HuH-7 (cell line): ENCODE measurements at places on chromosomes 2 and 18.
A peak's percentile ranks its signal among the peaks of the same experiment; 100 is the strongest.

GRCh38 chr2:237257471-237257951 is 156.5 kb downstream of the COL6A3 start:
- DNase-seq: no peak

- peak; percentile 52 for DNase-seq
Observed at GRCh38 chr2:54176577-54176976, 61.2 kb downstream of the ACYP2 start.

DNA sequence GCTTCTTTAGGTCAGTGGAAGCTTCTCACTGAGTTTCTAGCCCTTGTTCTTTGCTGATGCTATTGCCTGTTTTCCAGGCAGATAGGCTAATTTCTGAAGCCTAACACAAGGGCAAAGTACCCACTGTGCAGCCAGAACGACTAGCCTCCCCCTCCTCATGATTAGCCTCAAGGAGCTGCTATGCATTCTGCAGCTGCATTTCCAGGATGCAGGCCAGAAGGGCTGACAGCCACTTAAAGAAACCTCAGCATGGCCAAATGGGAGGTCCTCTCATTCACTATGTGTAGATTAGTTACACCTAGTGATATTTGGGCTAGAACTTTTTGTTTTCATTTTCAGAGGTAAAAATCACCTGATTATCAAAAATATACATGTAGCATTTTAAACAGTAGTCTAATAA is 216.0 kb downstream of the RAD51AP2 start:
- DNase-seq: no peak

DNA sequence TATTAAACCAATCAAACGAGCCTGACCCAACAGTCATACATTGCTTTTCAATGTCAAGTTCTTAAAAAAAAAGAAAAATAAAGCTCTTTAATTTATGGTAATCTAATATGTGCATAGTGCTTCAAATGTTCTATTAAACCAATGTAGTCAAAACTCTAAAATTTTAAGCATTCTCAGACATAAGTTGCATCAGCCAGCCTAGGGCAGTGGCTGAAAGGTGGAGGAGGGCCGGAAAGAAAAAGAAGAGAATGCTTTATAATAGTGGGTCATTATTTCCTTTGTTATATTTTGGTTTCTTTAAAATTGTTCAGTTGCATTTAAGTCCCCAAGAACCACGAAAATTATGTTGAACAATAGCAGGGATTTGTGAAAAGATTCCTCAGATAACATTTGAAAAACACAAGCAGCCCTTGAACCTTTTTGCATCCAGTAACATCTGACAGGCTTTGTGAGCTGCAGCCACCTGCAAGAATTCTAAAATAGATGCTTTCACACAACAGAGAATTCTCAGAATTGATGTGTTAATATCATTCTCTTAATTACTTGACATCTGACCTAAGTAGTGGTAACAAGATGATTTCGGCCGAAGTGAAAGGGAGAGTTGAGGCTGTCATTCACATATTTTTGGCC is 252.1 kb downstream of the CDCA7 start:
- DNase-seq: no peak

DNA sequence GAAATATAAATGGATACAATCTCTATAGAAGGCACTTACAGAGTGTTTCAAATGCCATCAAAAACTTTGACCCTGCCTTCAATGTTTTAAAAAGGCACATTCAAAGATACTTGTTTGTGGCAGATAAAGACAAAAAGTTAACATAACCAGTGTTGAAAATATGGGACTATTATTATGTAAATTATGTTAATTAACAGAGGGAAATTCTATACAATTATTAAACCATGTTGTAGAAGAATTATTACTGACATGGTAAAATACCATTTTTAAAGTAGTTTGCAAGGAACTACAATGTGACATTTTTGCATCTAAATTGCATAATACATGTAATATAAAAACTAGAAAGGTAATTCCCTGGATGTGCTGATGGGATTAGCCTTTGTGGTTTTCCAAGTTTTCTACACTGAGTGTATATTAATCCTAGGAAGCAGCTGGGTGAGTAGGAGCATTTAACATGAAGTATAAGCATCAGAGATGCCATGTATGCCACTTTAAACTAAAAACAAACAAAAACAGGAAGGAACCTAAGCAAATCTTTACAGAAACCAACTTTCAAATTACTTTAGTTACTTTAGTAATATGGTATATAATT is 21.7 kb downstream of the MIB1 start:
- no peak for DNase-seq

DNA sequence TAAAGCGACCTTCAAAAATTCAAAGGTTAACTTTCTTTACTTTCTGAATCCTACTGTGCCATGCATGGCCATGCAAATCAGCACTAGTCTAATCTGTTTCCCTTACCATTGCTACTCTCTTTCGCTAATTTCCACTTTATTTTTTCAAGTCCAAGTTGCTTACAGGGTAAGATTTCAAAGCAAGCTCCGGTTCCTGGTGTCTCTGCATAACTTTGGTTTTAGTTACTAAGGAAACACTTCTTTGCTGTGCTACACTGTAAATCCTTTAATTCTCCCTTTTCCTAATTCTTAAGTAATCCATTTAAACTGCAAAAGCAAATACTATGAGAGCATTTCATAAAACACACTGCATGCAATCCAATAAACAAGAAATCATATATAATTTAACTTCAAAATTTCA is 383.5 kb upstream of the LYPD1 start:
- DNase-seq: no peak

GRCh38 chr18:39039813-39040212 is 1474.2 kb upstream of the CELF4 start:
- no peak for DNase-seq

DNA sequence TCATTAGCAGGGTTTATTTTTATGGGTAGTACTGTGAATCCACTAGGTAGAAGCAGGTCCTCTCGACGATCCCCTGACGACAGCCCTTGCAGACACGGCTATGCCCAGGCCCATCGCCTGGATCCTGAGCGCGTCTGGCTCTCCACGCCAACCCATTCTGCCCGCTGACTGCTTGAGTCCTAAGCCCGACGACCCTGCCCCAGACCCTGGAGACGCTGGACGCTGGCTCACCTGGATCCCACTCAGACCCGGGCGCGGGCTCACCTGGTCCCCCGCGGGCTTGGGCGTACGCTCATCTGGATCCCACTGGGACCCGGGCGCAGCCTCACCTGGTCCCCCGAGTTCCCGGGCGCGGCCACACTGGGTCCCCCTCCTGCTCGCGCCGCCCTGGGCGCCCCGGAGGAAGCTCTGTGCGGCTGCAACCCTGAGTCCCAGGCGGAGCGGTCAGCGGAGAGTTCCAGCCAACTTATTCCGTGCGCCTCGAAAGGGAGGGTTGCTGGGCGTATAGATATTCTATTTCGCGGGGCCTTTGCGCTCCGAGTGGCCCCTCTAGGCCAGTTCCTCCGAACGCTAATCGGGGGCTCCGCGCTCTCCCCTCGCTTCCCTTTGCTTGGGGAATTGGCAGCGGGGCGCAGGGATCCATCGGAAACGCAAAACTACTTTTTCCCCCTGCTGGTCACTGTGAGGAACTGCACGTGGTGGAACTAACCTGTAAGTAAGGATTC is 22.4 kb upstream of the RMP24 start:
- DNase-seq: peak; percentile 48

- no peak for DNase-seq
Observed at GRCh38 chr2:65370387-65371073, 61.9 kb downstream of the SPRED2 start.

DNA sequence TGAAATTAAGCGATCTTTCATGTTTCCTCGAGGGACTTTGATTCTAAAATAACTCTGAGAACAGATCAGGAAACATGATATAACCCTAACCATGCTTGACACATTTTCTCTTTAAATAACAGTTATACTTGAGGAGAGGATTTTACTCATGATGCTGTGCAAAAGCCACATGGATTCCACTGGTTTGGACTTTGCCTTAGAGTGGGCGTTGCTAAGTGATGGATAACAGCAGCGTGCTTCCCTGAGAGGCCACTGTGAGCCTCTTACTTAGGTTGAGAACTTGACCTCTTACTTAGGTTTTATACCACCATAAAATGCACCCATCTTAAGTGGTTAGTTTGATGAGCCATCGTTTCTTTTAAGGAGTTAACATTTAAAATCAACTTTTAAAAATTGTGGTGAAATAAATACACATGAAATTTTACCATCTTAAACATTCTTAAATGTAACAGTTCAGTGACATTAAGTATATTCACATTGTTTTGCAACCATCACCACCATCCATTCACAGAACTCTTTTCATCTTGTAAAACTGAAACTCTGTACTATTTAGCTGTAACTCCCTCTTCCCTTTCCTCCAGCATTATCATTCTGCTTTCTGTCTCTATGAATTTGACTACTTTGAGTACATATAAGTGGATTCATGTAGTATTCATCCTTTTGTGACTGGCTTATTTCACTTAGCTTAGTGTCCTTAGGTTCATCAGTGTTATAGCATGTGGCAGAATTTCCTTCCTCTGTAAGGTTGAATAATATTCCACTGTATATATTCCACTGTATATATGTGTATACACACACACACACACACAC is 22.6 kb downstream of the ANXA4 start:
- DNase-seq: peak; percentile 36

- DNase-seq: no peak
Observed at GRCh38 chr2:174054926-174055325, 89.8 kb upstream of the SP3 start.

DNA sequence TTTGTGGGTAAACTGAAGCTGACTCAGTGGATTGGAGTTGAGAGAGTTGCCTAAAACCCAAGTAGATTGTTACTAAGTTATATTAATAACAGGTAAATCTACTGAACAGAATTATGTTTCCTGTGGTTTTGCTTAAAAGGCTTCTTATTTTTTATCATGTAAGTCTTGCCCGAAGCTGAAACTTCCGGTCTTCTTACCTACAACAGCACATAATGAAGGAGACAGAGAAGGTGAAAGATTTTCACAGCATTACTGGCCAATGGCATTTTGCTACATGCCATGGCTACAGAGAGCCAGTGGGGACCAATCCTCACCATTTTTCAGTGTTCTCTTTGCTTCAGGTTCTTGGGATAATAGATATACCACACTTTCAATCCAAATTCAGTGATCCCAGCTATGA is 220.0 kb downstream of the ERBB4 start:
- no peak for DNase-seq

- DNase-seq: no peak
Observed at GRCh38 chr2:9103663-9104277, 100.3 kb upstream of the MBOAT2 start.

DNA sequence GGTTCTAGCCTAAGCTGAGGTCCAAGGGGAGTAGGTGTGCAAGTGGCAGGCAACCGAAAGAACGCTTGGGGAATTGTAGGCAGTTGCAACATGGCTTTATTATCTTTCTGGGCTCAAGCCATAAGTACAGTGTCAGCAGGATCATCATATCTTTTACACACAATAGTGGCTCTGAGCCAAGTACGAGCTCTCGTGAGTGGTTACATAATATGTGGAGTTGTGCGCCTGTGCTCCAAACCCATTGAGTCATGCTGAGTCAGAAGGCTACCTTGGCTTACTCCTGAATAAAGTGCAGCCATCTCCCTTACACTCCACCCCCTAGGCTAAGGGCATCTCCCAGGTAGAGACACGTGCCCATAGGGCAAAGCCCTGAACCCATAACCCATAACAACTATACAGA is 233.9 kb downstream of the SATB2 start:
- no peak for DNase-seq

DNA sequence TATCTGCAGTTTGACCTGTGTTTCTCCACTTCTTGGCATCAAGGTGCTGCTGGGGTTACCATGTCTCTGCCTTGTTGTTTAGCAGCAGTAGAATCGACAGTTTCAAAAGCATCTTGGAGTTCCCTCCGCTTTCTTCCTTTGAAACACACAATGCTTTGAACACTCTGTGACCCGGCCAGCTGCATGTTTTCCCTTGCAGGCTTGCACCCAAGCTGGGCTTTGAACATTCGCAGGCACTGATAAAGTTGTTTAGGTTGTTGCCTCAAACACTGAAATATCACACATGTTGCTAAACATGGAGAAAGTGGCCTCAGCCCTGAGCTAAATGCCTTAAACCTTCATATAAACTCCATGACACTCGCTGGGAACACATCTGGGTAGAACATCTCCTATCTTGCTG is 251.7 kb downstream of the TSN start:
- no peak for DNase-seq

DNA sequence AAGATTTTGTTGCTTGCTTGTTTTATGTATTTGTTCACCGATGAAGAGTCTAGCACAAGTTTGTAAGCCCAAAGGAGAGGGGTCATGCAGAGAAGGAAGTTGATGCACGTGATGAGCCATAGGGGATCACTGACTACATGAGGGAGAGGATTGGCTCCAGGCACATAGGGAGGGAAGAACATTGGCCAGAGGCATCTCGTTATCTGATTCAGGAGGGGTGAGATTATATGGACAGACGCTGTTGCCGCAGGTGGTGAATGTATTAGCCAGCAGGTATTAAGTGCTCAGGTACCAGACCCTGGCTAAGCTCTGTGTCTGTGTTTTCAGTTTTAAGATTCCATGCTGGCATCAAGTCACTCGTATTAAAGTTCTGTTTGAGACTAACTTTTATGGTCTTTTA is 91.8 kb upstream of the CHST9 start:
- no peak for DNase-seq

DNA sequence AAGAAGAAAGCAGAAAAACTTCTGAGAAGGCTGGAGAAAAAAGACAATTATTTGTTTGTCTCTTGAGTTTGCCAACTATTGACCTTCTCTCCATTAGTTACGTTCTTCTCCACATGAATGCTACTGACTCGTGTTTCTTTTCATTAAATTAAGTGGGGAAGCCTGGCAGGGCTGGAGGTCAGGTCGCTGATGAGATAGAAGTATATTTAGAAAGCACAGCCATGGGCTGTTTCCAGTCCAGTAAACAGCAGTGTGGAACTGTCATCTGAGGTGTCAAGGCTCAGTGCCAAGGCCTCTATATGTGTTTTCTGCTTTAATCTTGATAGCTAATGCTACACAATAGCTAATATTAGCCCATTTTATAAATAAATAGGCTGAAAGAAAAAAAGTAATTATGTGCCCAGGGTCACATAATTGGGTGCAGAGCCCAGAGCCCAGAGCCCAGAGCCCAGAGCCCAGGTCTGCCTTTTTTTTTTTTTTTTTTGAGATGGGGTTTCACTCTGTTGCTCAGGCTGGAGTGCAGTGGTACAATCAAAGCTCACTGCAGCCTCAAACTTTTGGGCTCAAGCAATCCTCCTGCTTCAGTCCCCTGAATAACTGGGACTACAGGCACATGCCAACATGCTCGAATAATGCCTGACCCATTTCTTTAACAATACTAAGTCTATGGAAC is 6.3 kb downstream of the MSGN1 start:
- DNase-seq: no peak

GRCh38 chr2:50611351-50611871 is 420.5 kb downstream of the NRXN1 start:
- DNase-seq: no peak

DNA sequence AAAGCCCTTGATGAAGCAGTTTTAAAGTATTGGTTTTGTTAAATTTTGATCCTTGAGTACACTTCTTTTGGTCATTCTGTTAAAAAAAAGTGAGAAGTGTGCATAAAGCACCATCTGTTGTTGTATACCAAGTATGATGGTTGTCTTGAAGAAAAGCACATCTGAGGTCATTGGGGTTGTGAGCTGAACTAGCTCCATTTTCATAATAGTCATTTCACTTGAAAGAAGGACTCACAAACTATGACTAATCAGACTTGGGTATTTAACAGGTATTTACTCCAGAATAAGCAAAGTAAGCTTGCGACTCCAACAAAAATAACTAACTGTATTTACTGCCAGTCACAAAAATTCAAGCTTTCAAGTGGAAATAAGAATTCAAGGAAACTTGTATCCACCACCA is 35.1 kb downstream of the CHN1 start:
- DNase-seq: no peak

- no peak for DNase-seq
Observed at GRCh38 chr18:41396861-41397260, 558.2 kb upstream of the PIK3C3 start.
